CD8-positive, alpha-beta memory T cell (primary cell): ENCODE measurements at places on chromosomes 4 and X. TPM values are rescaled to one million over a fixed set of nuclear protein-coding genes. Genes with fewer than 3 reads are reported as not detected.

The RNF212 gene
- 2.0 TPM for polyA plus RNA-seq

The GSPT2 gene
- polyA plus RNA-seq: 5.9 TPM

The DCHS2 gene
- polyA plus RNA-seq: not detected

The SERTM2 gene
- polyA plus RNA-seq: not detected

The ARHGAP36 gene
- polyA plus RNA-seq: not detected

The TLL1 gene
- not detected for polyA plus RNA-seq

The PAGE2 gene
- polyA plus RNA-seq: not detected

The SLC38A5 gene
- polyA plus RNA-seq: 19.8 TPM

The GDPD2 gene
- not detected for polyA plus RNA-seq

The RNF175 gene
- not detected for polyA plus RNA-seq

The MSX1 gene
- polyA plus RNA-seq: not detected

The VCX3A gene
- polyA plus RNA-seq: not detected

The PPP1R3F gene
- polyA plus RNA-seq: 8.1 TPM

The PAGE1 gene
- not detected for polyA plus RNA-seq

The HSFX2 gene
- polyA plus RNA-seq: not detected

The MAOA gene
- 4.4 TPM for polyA plus RNA-seq

The TSPYL2 gene
- 23.1 TPM for polyA plus RNA-seq

The NXF2 gene
- not detected for polyA plus RNA-seq

The PPBP gene
- polyA plus RNA-seq: not detected

The RTL9 gene
- not detected for polyA plus RNA-seq

The PHOX2B gene
- polyA plus RNA-seq: not detected

The ZAR1 gene
- polyA plus RNA-seq: not detected

The PCDH10 gene
- polyA plus RNA-seq: not detected

The SCRG1 gene
- not detected for polyA plus RNA-seq

The SULT1E1 gene
- polyA plus RNA-seq: not detected

The SLC10A4 gene
- not detected for polyA plus RNA-seq

The SPANXN5 gene
- polyA plus RNA-seq: not detected

The GRPR gene
- polyA plus RNA-seq: not detected

The CLDN34 gene
- not detected for polyA plus RNA-seq

The SPANXD gene
- polyA plus RNA-seq: not detected

The NUDT10 gene
- 0.17 TPM for polyA plus RNA-seq

The SH3TC1 gene
- polyA plus RNA-seq: 12.2 TPM

The PRKG2 gene
- polyA plus RNA-seq: 0.53 TPM

The NDUFA1 gene
- polyA plus RNA-seq: 314 TPM

The TMEM150C gene
- polyA plus RNA-seq: 0.17 TPM

The DCAF8L2 gene
- not detected for polyA plus RNA-seq

The DOK7 gene
- not detected for polyA plus RNA-seq

The TENM3 gene
- polyA plus RNA-seq: not detected

The AFF2 gene
- not detected for polyA plus RNA-seq

The TRO gene
- polyA plus RNA-seq: 1.8 TPM

The DMRTC1B gene
- 0.92 TPM for polyA plus RNA-seq

The ZFX gene
- polyA plus RNA-seq: 36.7 TPM

The LRCH2 gene
- not detected for polyA plus RNA-seq

The TEX13B gene
- polyA plus RNA-seq: not detected

The HTN3 gene
- not detected for polyA plus RNA-seq

The AWAT2 gene
- polyA plus RNA-seq: not detected
